ENCODE measurements at places on chromosomes 1 and 21.

DNA sequence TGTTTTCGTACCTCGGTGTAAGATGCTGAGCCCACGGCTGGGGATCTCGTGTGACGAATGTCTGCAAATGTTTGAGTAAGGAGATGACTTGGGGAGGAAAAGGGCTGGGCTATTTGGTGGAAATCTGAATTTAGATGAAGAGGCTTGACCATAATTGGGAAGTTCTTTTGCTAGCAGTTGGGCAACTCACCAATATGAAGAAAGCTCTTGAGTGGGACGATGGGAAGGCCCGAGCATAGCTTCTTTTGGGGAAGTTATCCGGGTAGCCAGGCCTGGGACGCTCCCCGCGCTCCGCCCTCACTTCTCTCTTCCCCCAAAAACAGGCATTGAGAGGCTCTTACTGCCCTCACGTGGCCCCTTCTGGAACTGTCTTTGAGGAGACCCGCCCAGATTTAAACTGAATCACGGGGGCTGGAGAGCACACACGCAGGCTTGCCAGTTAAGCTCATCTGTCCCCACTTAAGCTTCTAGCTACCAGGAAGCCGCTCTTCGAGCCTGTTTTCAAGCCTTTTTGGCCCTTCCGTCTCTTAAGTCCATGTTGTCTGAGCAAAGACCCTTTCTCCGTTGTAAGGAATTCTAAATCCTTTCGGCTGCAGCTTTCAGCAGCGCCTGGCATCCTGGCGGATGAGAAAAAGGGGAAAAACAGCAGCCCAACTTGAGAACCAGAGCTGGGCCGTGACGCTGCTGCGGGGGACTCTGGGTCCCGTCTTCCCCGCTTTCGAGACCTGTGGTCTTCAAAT, 93.1 kb downstream of the NID1 start:
- peaks cover 8% of the 10 kb centered on the region for H3K4me1 ChIP-seq
- H3K27me3 ChIP-seq = no peaks in the 10 kb centered on the region
- H3K4me3 ChIP-seq = peak overlapping the region; percentile 39
- no peaks in the 10 kb centered on the region for H3K36me3 ChIP-seq
- DNase-seq = peak; percentile 58

- no peaks in the 10 kb centered on the region for H3K27me3 ChIP-seq
- H3K4me1 ChIP-seq = no peaks in the 10 kb centered on the region
- H3K27ac ChIP-seq = no peak overlapping the region
- no peak for DNase-seq
- H3K36me3 ChIP-seq = no peaks in the 10 kb centered on the region
- H3K4me3 ChIP-seq = no peak overlapping the region
Observed at GRCh38 chr1:85617633-85618100, 37.1 kb downstream of the CCN1 start.

DNA sequence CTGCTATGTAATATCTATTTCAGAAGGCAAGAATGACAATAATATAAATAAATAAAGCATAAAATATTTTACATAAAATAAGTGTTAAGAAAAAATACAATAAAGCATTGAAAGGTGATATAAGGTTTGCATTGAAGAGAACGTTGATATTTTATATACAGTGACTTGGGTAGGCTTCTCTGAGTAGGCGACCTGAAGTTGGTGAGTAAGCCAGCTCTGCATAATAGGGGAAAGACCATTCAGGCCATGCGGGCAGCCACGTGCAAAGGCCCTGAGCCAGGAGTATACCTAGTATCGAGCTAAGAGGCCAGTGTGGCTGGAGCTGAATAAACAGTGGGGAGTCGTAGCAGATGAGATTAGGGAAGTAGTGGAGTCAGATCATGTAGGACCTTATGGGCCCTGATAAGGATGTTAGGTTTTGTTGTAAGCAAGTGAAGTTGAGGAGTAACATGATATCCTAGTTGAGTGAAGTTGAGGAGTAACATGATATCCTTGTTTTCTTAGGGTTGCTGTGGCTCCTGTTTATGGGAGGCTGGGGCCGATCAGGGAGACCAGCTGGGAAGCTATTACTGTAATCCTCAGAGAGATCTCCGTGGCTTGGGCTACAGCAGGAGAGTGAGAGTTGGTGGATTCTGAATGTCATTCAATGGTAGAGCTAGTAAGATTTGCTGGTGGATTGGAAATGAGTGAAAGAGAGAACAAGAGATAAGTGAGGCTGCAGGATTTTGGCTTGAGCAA, 22.0 kb downstream of the KCNK1 start:
- no peak for DNase-seq
- no peak overlapping the region for H3K4me3 ChIP-seq
- no peak overlapping the region for H3K27ac ChIP-seq

DNA sequence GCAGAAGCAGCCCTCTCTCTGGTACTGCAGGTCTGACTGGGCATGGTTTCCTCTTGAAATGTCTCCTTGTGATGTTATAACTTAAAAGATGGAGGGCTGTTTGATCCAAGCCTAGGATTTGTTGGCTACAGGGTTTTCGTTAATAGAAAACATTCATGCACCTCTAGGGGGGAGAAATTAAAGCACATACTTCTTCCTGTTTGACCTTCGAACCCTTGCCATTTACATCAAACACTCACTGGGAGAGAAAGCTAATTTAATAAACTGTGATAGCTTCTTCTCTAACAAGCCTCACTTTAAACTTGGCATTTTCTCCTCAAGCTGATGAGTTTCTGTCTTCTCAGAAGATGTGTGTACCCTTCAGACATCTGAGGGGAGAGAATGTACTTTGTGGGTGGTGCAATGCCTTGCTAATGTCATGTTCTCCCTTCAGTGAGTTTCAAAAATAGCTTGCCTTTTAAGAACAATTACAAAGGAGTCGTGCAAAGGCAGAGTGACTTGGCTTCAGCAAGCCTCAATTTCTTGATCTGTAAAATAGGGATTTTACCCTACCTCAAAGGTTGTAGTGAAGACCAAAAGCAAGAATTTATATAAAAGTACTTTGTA, 20.4 kb downstream of the CACHD1 start:
- no peaks in the 10 kb centered on the region for H3K27me3 ChIP-seq
- no peaks in the 10 kb centered on the region for H3K36me3 ChIP-seq
- H3K4me1 ChIP-seq = peaks cover 4% of the 10 kb centered on the region
- H3K4me3 ChIP-seq = no peak overlapping the region
- DNase-seq = no peak
- H3K27ac ChIP-seq = no peak overlapping the region

GRCh38 chr1:22750685-22751051, 40.0 kb downstream of the EPHB2 start:
- no peaks in the 10 kb centered on the region for H3K36me3 ChIP-seq
- H3K27me3 ChIP-seq = no peaks in the 10 kb centered on the region
- H3K27ac ChIP-seq = peak overlapping the region; percentile 49

DNA sequence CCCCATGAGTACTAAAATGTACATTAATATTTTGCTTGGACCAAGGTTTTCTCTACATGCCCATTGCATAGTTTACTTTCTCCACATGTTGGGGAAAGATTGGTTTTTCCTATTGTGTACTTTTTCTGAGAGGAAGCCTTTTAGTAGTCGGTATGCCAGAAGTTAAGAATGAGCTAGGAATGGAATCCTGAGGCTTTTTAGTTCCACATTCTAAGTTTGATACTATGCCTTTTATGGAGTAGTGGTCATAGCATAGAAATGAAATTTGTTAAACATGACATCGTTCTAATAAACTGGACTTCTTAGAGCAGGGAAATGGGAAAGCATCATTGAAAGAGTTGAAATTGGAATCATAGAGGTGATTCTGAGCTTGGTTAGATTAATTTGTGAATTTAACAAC, 64.3 kb downstream of the BCL9 start:
- no peaks in the 10 kb centered on the region for H3K36me3 ChIP-seq
- H3K4me1 ChIP-seq = peaks cover 4% of the 10 kb centered on the region
- no peak overlapping the region for H3K4me3 ChIP-seq
- no peaks in the 10 kb centered on the region for H3K27me3 ChIP-seq
- no peak overlapping the region for H3K27ac ChIP-seq

DNA sequence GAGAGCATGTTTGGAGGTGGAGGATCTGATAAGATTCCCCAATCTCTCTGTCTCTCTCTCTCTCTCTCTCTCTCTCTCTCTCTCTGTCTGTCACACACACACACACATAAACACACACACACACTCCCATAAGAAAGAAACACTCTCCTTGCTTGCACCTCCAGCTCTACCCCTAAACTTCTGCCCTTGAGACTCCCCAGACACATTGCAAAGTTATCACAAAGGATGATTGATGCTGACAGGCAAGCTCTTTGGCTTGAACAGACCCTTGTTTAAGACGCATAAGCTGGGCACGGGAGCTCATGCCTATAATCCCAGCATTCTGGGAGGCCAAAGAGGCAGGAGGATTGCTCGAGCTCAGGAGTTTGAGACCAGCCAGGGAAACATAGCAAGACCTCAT, 78.2 kb downstream of the NAV1 start:
- H3K27ac ChIP-seq = no peak overlapping the region
- no peaks in the 10 kb centered on the region for H3K36me3 ChIP-seq
- H3K4me3 ChIP-seq = no peak overlapping the region
- H3K4me1 ChIP-seq = no peaks in the 10 kb centered on the region
- no peak for DNase-seq
- H3K27me3 ChIP-seq = no peaks in the 10 kb centered on the region

DNA sequence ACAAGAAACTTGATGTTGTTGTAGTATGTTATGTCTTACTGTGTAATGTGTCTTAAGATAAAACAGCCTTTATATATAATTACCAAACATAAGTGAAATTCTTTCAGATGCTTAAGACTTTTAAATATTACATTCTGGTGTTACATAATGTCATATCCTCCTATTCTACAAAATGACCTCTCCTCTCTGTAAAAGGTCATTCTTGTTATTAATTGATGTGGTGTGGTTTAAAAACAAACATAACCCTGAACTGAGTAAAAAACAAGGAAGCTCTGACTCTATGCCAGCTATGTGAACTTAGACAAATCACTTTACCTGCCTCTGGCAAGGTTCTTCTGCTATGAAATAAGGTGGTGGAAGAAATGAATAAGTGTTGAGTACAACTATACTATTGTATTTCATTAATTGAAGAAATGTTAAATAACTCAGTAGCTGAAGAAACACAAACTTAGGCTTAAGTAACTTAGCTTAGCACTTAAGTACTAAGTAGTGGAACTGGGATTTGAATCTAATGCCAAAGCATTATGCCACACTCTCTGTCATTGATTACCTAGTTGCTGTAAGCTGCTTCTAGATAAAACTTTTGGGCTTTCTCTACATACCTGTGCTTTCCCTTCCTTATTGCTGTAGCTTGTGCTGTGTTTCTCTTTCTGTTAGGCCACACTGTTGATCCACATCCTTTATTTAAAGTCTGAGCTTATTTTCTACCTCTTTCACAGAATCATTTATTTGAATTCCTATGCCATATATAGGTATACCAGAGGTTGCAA, 859 bp upstream of the ANGPTL1 start:
- H3K27me3 ChIP-seq = no peaks in the 10 kb centered on the region
- no peaks in the 10 kb centered on the region for H3K4me1 ChIP-seq
- no peak overlapping the region for H3K27ac ChIP-seq

DNA sequence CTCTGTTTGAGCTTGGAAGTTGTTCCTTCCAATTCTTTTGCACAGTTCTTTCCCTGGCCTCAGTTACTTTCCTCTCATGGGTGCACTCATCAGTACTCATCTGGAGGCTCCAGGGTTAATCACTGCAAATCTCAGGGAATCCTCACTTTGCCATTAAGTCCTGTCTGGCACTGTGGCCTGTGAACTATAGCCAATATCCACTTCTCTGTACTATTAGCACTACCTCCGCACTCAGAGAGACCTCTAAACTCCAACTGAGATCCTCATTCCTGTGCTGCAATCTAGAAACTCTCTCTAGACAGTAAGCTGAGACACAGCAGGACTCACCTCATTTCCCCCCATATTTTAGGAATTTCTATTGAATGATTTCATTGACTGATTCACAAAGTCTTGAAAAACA, 311.3 kb downstream of the NCAM2 start:
- H3K4me3 ChIP-seq = no peak overlapping the region
- H3K36me3 ChIP-seq = no peaks in the 10 kb centered on the region
- H3K27me3 ChIP-seq = no peaks in the 10 kb centered on the region
- no peaks in the 10 kb centered on the region for H3K4me1 ChIP-seq

DNA sequence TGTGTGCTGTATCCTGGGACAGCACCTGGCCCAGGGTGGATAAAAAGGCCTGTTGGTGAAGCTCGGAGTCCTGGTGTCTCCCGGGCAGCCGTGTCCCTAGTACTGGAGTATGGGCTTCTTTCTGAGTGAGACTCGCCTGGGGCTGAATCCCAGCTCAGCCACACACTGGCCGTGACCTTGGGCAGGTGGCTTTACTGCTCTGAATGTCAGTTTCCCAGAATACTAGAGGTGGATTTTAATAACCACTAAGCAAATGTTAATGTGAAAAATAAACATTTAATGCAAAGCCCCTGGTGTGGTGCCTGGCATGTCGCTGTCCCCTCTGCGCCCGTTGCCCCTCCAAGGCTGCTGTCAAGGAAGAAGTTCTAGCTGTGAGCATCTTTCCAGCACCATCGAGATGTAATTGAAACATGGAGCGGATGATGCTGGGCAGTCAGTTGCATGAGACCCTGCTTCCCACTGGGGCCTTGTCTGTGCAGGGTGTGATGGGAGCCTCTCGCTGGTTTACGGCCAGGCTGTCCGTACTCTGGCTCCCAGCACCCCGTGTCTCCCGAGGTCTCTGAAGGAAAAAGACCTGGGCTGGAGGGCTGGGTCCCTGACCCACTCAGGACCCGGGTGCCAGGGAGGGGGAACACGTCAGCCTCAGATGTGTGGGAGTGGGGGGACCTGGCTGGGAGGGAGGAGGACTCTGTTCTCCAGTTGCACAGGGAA, 527.8 kb downstream of the MATN1 start:
- no peak overlapping the region for H3K27ac ChIP-seq
- peaks cover 24% of the 10 kb centered on the region for H3K27me3 ChIP-seq
- peaks cover 12% of the 10 kb centered on the region for H3K4me1 ChIP-seq
- DNase-seq = no peak
- H3K4me3 ChIP-seq = no peak overlapping the region

DNA sequence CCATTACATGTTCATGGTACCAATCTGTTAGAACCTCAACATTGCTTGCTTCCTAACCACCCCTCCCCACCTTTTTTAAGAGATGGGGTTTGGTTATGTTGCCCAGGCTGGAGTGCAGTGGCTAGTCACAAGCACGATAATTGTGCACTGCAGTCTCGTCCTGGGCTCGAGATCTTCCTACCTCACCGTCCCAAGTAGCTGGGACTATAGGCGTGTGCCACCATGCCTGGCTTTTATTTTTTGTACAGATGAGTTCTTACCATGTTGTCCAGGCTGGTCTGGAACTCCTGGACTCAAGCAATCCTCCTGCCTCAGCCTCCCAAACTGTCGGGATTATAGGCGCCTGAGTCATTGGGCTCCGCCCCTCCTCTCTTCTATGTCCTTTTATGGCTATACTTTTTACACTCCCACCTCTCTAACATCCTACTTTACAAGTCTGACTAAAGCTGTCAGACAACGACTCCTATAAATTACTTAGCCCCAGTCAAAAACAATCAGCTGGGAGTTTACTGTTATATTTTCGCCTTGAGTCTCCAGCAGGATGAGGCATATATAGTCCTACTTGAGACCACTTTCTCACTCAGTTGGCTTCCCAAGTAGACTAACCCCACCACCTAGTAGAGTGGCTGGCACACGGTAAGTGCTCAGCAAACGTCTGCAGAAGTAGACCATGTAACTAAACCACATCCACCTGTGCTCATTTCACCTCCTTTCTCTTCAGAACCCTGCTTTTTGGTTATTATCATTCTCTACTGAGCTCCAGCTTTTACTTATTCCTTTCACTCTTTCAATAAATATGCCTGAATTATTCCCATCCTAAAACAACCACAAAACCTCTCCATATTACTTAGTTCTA, 13.8 kb downstream of the ENSA start:
- no peak overlapping the region for H3K4me3 ChIP-seq
- peak overlapping the region; percentile 27 for H3K27ac ChIP-seq
- H3K4me1 ChIP-seq = peaks cover 79% of the 10 kb centered on the region
- peaks cover 4% of the 10 kb centered on the region for H3K36me3 ChIP-seq
- H3K27me3 ChIP-seq = no peaks in the 10 kb centered on the region
